ENCODE measurements at places on chromosomes 12 and 14. TPM values are rescaled to one million over a fixed set of nuclear protein-coding genes. Genes with fewer than 3 reads are reported as not detected.

DNA sequence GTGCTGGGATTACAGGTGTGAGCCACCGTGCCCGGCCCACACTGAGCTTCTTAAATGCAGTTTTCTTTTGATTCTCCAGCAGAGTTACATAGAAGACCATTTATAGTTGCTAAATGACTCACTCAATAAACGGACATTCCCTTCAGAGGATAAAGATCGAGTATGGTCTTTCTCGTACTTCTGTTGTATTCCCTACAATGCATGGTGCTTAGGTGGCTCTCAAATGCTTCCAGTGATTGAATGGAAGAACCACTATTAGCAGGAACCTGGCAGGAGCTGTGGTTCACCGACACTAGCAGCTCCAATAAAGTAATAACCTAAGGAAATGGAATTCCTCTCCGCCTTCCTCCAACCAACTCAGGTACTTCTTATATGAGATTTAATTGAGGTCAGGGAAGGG is 3.9 kb upstream of the GPRC5A start:
- no peak for DNase-seq

DNA sequence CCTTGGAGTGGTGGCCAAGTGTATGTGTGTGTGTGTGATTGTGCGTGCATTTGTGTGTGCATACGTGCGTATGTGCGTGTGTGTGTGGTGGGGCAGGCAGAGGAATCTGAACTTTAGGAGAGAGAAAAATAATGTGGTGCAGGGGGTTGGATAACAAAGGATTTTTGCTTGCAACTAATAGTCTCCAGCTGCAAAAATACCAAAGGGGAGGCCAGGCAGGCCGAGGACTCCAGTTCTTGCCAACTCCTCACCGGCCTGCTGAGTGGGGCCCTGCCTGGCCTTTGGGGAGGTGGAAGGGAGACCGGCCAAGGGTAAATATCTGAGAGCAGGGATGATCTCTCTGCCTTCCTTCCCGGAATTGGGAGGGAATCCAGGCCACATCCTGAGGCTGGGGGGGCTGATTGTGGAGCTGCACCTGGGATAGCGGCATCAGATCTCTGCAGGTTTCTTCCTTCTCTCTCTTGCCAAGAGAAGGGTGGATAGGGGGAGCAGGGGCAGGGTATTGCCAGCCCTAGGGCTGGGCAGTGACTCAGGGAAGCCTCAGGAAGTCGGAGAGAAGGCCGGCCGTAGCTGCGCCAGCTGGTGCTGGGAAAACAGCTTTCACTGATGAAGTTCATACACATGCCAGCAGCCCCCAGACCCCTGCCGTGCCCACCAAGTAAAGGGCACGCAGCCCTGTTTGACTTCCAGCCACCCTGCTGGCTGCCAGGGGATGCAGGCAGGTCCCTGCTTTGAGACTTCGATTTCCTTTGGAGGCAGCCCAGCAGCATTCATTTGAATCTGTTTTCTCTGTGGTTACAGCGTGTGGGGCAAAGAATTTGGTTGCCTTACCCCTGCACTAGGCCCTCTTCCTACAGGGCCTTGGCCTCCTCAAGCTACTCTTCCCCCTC is 4.6 kb upstream of the LRP1-AS start:
- DNase-seq, result peak; percentile 59

- no peak for DNase-seq
Observed at GRCh38 chr14:75409316-75410205, 18.3 kb upstream of the JDP2 start.

PRPF40B gene
- total RNA-seq, result 16.2 TPM

COQ5 gene
- total RNA-seq, result 26.0 TPM

Data from upper lobe of left lung (tissue), 6 donors.